ENCODE measurements at places on chromosomes 3 and 15.

DNA sequence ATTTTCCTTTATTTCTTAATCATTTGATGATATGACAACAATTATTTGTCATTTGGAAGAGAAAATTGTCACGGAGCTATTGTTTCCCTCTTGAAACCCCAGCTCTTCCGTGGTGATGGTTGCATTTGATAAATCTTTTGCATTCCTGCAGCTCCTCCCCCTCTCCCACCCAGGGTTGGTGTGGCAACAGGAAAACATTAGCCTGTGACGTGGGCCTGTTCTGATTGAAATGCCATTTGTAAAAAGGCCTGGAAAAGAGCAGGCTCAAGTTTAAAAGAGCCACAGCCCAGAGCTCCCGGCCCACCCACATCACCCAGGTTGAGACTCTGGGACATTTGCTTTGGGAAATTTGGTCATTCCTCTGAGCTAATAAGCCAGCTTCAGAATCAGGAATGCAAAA lies 282.5 kb downstream of the RPLP1 start:
- no peak for DNase-seq

- no peak for DNase-seq
Observed at GRCh38 chr3:58077596-58078285, 69.5 kb downstream of the FLNB start.

GRCh38 chr15:30670056-30670455 lies 44.1 kb downstream of the ARHGAP11B start:
- no peak for DNase-seq

DNA sequence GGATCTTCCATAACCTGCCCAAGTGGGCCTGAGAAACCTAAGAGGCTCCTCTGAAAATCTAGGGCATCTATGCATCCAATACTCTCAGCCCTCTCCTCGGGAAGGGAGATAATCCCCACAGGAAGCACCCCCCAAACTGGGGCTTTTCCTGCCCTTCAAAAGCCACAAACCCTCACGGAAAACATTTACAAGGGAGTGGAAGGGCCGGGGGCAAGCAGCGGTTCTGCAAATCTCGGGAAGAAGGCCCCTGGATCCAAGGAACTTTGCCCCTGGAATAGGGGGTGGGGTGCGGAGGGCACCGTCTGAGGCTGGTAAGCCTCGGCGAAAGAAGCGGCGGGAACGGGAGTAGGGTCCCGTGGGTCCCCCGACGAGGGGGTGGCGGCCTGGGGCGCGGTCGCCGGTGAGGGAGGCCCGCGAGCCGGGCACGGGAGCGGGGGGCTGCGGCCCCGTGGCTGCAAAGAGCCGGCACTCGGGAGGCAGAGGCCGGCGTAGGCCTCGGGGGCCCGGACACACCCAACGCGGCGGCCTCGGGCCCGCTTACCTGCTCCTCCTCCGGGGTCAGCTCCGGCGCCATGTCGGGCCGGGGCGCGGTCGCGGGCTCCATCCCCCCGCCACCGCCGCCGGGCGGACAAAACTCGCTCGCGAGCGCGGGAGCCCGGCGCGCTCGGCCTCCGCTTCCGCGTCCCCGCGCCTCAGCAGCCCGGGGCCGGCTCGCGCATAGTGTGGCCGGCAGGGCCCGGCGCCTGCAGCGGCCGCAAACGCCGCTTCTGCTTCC lies 755 bp downstream of the PTPN9 start:
- no peak for DNase-seq

GRCh38 chr3:30282154-30282696 lies 324.2 kb upstream of the TGFBR2 start:
- DNase-seq = no peak

- DNase-seq = no peak
Observed at GRCh38 chr3:38548154-38548931, 52.2 kb downstream of the EXOG start.

DNA sequence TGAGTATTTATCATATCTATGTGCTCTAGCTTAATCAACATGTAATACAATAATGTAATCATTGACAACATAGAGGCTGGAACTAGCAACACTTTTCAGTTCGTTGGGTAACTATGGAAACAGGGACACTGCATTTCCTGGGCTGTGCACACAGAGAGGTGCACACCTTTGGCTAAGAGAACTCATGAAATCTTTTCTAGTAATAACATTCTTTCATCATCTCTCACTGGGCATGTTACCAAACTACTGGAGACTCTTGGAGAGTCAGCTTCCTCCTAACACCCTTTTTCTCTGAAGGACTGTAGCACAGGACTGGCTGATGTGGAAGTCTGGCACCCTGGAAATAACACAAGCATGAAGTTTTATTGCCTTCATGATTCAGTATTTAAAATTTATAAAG lies 135.6 kb downstream of the KCNMB2 start:
- no peak for DNase-seq

DNA sequence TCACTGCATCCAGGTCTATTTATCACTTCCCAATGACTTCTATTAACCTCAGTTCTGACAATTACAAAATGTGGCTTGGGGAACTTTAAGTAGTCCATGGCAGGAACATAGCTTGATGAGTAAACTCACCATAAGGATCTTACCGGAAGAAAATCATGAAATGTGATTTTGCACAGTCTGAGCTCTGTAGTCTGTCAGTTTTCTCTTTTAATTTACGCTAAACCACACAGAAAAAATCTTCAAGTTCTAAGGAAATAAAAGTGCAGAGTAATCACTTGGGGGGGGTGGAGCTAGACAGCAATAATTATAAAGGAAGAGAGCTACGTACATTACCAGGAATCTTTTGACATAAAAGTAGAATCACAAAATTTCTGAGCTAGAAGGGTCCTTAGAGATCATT lies 9.2 kb downstream of the TBC1D5 start:
- no peak for DNase-seq

DNA sequence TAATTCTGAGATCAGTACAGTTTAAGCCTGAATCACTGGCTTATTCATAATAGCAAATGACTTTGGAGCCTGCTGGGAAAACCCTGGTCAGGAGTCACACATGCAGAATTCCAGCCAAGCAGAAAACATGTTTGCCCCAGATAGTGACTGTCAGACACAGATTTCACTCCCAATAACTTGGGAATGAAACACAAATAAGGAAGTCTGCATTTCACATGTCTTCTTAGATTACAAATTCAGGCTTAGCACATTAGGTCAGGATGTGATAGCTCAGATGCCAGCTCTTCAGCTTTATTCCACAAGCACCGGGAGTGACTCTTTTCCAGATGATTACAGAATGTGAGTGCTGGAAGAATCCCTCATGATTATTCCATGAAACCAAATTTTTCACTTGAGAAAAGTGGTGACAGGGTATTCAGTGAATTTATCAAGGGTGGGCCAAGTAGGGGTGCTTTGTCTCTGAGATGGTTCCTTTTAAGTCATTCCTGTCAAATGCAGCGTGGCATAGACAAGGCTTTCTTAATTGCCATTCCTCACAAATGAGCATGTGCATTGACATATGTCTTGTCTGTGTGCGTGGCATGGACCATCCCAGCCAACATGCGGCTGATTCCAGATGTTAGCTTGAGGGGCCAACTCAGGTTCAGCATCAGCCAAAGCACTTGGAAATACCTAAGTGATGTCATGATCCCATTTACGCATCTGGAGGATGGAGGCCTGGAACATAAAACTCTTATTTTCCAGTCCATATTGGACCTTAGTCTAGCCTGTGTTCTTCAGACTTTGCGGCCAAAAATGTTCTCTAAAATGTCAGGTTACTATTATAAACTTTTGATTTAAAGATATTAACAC lies 191.0 kb downstream of the EPHB1 start:
- DNase-seq = no peak

GRCh38 chr3:153456833-153457545 lies 295.0 kb downstream of the RAP2B start:
- DNase-seq = no peak

Data from stimulated activated CD4-positive, alpha-beta T cell treated with anti-CD3 and anti-CD28 coated beads, Interleukin-1b, Interleukin-23, amount 100 ng/mL, for 1 hour (primary cell).